SW 1271 (cell line): ENCODE measurements at places on chromosomes 7 and 10.

DNA sequence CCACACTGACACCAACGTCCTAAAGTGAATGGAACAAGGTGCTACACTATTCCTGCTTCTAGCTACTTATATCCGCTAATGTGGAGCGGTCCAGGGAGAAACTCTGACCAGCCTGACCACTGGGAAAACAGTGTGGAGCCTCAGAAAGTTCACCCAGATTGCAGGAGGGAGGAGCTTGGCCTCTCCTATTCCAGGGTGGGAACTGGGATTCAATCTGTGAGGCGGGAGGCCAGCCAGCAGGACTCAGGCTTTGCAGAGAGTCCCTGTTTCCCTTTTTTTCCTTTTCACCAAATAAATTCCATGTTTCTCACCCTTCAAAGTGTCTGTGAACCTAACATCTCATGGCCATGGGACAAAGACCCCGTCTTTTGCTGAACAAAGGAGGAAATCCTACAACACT, 86.4 kb upstream of the SEMA3C start:
- no peak for DNase-seq

GRCh38 chr7:120725376-120726039, 132.4 kb downstream of the TSPAN12 start:
- no peak for DNase-seq

GRCh38 chr7:49397750-49398149, 375.7 kb upstream of the VWC2 start:
- no peak for DNase-seq

- no peak for DNase-seq
These were observed 2.4 kb upstream of the VDAC2 start for GRCh38 chr10:75208181-75208580.

- peak; percentile 80 for DNase-seq
These were observed at the start of gene CAV1 for GRCh38 chr7:116524609-116525297. TSS of gene CAV1 (plus strand) at chr7:116525036. CDS start at chr7:116525063, 27 bp downstream.

DNA sequence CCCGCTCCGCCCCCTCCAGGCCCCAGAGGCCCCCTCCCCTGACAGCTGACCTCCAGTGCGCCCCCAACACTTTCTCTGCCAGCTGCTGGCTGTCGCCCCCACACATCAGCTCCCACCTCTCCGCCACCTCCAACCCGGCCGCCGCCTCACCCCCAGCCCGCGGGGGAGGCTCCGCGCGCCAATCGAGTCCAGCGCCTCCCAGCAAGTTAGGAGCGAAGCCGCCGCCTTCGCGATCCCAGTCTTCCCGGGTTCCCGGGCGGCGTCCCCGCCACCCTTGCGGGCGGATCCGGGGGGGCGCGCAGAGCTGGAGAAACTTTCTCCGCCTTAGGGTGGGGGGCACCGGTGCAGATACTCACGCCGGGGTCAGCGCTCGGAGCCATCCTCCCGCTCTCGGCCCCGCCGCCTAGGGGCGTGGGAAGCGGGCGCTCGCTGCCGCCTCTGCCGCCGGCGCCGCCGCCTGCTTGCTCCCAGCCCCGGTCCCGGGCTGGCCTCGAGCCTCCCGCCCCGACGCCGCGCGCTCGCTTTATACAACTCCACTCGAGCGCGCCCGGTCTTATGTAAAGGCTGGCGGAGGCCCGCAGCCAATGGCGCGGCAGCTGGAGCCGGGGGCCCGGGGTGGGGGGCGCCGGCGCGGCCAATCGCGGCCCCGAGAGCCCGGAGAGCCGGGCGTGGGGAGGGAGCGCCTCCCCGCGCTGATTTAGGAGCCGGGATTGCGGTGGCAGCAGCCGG, at the start of gene CRTAC1:
Gene CRTAC1 (minus strand): TSS at position 529 of the 729 bp plus-strand sequence. CDS start 149 bp downstream, at position 380.
- DNase-seq = no peak

- DNase-seq = no peak
These were observed 61.5 kb downstream of the HYCC1 start for GRCh38 chr7:22952306-22953015.

DNA sequence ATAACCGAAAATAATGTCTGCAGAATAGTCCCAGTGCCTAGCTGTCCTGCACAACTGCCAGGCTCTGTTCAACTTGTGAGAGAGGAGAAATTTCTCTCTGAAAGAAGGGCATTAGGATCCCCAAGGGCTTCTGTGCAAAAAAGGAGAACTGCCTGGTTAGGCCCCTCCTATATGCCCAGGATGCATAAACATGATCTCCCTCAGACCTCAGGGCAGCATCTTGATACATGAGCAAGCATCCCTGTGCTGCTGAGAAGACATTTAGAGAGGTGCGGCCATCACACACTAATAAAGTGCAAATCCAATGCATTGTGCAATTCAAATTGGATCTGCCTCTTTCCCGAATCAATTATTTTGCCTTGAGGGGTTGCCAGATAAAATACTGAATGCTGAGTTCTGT, 553.6 kb downstream of the TNS3 start:
- no peak for DNase-seq

DNA sequence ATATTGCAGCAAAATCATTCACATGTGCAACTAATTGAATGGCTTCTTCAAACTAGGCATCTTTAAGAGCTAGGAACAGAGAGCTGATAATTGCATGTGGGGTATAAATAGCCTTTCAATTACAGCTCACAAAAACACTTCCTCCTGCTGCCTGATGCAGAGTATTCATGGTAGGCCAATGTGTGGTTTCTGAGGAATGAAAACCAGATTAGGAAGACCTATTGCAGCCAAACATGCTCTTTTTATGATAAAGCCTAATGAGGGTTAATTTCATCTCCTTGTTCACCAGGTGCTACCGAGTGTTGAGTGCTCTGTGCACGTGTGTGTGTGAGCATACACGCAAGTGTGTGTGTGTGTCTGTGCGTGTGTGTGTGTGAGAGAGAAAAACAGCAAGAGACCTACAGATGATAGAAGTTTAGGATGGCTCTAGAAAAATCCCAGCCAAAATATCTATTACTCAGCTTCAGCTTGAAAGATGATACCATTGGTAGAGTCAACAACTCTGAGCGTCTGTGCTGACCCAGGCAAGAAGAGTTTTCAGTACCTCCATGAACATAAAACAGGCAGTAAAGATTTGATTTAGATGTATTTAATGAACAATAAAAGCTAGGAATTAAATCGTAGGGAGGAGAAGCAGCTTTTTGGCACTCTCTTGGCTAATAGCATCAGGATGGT, 448.5 kb upstream of the ANKRD30A start:
- no peak for DNase-seq

- DNase-seq = no peak
These were observed 387.1 kb downstream of the IPMK start for GRCh38 chr10:57880446-57881227.

- DNase-seq = no peak
These were observed 59.6 kb downstream of the BLNK start for GRCh38 chr10:96211764-96212163.

GRCh38 chr7:133529861-133530260, 277.0 kb downstream of the EXOC4 start:
- DNase-seq = no peak

DNA sequence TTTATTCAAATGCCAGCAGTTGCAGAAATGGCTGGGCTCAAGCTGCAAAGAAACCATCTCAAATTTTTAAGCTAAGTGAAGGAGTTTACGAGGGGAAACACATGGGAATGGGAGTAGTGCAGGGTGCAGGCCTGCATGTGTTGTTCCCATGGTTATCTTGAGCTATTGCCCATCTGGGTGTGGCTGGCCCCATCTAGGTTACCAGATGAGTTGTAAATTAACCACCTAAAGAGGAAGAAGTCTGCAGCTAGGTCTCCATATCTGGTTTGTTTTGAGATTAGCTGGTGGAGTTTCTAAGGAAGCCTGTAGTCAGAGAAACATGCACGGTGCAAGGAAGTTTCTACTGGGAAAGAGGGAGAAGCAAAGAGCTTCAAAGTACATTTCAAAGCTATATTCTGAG, 23.3 kb upstream of the STEAP2 start:
- DNase-seq = no peak

GRCh38 chr10:48792687-48793096, 108.0 kb downstream of the WDFY4 start:
- DNase-seq = no peak

GRCh38 chr7:74289018-74289658, at the start of gene CLIP2:
TSS of gene CLIP2 (plus strand) at chr7:74289407. CDS start at chr7:74317547, 28,140 bp downstream.
- peak; percentile 28 for DNase-seq

- peak; percentile 71 for DNase-seq
These were observed 113.4 kb downstream of the BTRC start for GRCh38 chr10:101467286-101467770.

GRCh38 chr10:30832749-30833627, 198.7 kb downstream of the ZNF438 start:
- DNase-seq = no peak

- no peak for DNase-seq
These were observed 2.1 kb upstream of the AKR1D1 start for GRCh38 chr7:138074121-138074520.

DNA sequence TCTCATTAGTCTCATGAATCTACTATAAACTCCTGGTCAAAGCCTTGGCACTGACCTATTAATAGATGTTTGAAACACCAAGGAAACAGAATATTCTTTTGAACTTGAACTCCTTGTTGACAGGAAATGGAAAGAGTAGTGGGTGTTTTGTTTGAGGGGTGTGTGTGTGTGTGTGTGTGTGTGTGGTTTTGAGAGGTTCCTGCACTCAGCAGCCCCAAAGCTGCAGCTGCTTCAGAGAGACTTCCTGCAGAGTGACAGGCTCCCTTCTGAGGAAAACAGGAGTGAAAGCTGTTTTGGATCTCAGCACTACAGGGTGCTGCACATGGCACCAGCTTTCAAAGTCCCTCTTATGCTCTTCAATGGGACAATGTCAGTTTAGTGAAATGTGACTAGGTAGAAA, 546.5 kb upstream of the STEAP1 start:
- no peak for DNase-seq

DNA sequence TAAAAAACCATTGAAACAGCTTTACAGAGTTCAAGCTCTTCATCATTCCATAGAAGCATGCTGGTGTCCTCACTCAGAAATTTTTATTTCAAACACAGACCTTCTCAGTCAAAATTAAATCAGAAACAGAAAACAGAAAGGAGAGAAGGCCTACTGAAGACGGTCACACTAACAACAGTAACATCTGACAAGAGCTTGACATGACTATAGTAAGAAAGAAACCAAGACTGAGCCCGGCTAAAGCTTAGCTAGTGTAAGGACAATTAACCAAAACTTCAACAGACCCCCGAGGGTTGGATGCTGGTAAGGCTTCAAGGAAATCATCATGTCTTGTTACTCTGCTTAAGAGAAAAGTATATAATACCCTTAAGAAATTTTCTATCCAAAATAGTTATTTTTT, 38.6 kb downstream of the MTPN start:
- DNase-seq = no peak

GRCh38 chr7:91837397-91838070, 43.0 kb downstream of the MTERF1 start:
- DNase-seq = no peak

GRCh38 chr7:129136887-129137642, 7.4 kb upstream of the TSPAN33 start:
- no peak for DNase-seq

DNA sequence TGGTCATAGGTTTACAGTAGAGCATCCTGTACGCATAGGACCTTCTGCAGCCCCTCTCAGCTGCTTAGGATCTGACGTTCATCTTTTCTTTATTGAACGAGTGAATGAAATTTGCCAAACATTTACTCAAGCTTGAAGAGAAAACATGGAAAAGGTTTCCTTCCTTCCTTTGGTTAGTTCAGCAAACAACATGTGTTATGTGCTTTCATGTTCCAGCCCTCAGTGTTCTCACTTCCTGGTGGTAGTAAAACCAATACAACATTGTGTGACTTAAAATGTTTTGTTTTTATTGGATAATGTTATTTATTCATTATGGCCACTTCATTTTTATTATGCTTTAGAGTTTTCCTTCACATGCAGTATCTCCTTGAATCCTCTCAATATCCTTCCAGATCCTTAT, 1.4 kb upstream of the CDCA7L start:
- DNase-seq = no peak

DNA sequence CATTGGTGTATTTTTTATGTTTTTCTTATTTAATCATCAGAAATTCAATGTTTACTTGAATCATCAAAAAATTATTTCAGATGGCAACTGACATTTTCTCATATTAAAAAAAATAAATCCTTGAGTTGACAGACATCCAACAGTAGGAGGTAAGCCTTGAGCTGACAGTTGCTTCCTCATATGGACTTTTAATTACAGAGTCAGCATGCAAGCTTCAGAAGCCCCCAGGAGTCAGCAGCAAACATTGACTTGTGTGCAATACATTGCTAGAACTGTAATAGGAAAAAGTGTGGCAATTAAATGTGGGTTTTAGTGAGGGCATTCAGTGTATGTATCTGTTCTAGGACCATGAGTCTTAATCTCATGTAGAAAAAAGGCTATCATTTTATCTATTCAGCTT, 62.4 kb upstream of the TAS2R16 start:
- no peak for DNase-seq

DNA sequence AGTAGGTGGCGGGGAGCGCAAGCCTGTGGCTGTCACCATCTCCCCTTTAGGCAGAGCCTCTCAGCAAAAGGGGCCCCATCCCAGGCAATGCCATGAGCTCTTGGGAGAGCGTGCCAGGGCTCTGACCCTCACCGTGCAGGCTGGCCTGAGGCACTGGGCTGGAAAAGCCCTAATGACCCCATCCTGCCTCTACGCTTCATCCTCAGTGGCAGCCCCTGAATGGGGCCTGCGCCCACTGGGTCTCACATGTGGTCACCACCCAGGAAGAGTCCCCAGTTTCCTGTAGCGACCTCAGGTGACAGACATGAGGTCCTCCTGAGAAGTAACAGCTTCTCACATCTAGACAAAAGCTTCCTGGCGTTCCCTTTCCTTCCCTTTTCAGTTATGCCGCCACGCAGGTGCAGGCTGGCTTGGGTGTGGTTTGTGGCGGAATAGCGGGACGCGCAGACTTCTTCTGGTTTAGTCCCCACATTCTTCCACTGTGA, 59.2 kb downstream of the CLEC2L start:
- DNase-seq = no peak

- no peak for DNase-seq
These were observed 1065.4 kb downstream of the SORCS3 start for GRCh38 chr10:105706281-105707026.

DNA sequence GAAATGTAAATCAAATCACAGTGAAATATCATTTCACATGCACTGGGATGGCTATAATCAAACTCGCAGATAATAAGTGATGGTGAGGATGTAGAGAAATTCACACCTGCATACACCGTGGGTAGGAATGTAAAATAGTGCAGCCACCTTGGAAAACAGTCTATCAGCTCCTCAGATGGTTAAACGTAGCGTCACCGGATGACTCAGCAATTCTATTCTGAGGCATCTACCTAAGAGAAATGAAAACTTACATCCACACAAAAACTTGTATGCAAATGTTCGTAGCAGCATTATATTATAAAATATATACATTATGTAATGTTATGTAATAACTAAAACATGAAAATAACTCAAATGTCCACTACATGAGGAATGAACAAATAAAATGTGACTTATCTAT, 38.9 kb downstream of the SH3PXD2A start:
- no peak for DNase-seq

DNA sequence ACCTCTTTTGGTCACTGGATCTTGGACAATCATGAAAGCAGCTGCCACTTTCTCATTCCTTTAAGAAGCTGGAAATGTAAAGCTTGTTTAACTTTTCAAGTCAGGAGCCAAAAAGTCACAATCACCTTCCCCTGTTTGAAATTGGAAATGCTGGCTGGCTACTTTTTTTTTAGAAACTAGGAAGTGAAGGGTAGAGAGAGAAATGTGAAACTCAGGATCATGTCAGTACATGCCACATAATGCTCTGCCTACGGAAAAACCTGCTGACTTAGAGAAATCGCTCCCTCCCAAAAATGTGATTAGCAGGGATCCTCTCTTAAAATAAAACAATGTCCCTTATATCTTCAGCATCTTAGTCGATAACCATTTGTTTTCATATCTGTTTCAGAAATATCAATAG, 188.4 kb upstream of the C7orf33 start:
- no peak for DNase-seq
